ENCODE measurements at places on chromosomes 2 and 18.

GRCh38 chr18:42611134-42611533 is 504.4 kb downstream of the RIT2 start:
- no peak for DNase-seq

- DNase-seq: no peak
Observed at GRCh38 chr2:154960802-154961583, 262.5 kb downstream of the KCNJ3 start.

- DNase-seq: no peak
Observed at GRCh38 chr18:7415081-7415894, 151.8 kb upstream of the PTPRM start.

DNA sequence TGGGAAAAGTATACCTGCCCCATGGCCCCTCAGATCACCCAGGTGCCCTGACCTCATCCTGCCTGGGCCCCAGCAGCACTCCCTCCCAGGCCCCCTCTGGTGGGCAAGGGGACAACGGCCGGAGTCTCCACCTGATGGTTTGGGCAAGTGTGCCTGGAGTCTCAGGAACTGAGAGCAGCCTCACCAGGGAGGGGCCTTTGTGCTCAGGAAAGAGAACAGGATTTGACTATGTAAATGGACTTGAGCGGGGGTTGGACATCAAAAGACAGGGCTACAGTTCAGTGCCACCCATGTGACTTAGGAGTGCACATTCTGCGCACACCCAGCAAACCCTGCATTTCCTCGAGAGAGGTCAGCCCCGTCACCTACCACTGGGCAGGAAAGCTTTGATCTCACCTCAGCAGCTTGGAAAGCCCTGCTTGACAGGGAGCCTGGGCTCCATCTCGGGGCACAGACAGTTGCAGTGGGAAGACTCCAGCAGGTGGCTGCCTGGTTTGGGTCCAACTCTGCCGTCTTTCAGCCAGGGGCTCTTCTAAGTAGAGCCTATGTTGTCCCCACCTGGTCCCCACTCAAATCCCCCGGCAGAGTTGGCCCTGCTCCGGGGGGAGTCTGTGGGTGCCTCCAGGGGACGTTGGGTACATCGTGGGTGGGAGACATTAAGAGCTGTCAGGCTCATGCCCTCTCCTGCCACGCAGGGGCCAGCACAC is 3.3 kb downstream of the INPP5D start:
- DNase-seq: no peak

DNA sequence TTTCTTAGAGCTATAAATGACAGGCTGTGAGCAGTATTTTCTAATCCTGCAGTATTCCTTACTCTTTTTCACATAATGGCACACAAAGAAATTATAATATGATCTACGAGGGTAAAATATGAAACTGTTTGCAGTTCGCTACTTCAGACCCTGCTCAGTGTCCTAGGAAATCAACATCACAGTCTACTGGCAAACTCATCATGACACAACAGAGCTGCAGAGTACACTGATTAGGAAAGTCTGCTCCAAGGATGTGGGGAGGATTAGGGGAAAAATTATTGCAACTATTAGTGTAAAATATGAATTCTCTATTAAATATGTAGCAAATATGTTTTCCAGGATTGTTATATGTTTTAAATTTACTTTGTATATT is 149.2 kb upstream of the REG3G start:
- no peak for DNase-seq

GRCh38 chr2:156883804-156884203 is 373.7 kb upstream of the GALNT5 start:
- no peak for DNase-seq

DNA sequence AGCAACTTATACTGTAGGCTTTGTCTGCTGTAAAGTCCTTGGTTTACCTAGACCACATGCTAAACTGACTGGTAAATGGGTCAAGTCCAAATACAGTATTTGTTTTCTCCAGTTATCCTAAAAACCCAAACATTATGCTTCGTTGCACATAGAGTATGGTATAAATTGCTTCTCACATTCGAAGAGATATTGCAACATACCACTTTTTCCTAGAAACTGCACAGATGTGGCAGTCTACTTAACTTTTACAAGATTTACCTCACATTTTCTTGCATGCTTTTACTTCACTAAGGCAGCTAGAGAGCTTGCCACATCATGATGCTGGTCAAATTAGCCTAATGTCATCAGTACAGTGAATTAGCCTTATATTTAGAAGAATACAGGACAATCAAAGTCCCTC is 66.0 kb upstream of the SCN7A start:
- no peak for DNase-seq

Measured in CMK (cell line).